Esophagus squamous epithelium (tissue), 5 donors: ENCODE measurements at places on chromosomes 1 and 21. TPM values are rescaled to one million over a fixed set of nuclear protein-coding genes. Genes with fewer than 3 reads are reported as not detected.

DNA sequence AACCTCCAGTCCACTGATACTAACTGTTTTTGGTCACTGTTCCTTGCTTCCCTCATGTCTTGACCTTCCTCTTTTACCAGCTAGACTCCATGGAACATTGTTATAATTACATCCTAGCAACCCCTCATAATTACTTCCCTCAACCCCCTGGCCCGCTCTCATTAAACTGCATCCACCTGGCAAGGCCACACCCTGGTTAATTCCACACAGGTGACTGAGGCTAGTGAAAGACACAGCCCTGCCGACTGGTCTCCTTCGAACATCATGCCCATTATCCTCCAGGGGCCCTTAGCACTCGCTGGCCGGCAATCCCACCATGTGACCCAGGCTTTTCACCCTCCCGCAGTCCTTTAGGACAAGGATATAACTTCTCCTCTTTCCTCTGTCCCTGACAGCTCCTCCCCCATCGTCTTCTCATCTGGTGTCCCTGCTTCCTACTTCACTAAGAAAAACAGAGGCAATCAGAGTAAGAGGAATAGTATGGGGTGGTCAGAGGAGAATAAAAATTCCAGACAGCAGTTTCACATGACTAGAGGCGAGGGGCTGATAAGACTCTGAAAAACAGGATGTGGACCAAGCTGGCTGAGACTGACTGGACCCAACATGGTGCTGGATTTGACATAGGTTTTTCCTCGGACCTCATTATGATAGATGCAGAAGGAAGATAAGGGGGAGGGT is 8.8 kb upstream of the TENT5B start:
- no peak for DNase-seq

GRCh38 chr1:15188130-15188524 is 34.6 kb downstream of the TMEM51 start:
- DNase-seq: no peak

- DNase-seq: no peak
These were observed 75.3 kb upstream of the RALGPS2 start for GRCh38 chr1:178649582-178650350.

DNA sequence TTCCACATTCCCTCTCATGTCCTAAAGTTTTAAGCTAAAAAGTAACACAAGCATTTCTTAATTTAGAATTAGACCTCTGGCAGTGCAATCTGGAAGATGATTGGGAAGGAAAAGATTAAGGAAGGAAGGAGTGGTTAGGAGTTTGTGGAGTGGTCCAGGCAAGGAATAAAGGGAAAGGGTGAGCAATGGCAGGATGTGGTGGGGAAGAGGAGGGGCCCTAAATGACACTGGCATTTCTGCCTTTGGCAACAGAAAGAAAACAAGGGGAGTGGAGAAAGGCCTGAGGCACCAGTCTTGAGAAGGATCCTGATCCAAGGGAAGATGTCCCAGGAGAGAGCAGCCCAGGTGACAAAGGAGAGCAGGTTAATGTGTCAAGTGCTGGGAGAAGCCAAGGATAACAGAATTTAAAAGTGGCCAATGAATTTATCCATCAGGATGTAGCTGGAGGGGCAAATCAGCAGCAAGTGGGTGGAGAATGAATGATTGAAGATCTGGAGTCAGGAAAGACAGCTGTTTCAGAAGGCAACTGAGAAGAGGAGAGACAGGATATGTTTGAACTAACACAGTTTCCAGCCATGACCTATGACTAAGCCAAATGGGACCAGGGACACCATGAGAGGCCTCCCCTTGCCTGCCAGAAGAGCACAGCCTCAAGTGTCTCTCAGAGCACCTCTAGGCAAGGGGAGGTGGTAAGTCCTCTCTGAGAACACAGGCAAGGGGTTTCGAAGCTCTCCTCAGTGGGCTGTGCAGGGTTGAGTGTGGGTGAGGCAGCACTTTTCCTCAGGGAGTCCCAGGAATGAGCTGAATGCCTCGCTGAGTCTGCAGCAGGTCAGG is 20.9 kb upstream of the LY9 start:
- DNase-seq: no peak

DNA sequence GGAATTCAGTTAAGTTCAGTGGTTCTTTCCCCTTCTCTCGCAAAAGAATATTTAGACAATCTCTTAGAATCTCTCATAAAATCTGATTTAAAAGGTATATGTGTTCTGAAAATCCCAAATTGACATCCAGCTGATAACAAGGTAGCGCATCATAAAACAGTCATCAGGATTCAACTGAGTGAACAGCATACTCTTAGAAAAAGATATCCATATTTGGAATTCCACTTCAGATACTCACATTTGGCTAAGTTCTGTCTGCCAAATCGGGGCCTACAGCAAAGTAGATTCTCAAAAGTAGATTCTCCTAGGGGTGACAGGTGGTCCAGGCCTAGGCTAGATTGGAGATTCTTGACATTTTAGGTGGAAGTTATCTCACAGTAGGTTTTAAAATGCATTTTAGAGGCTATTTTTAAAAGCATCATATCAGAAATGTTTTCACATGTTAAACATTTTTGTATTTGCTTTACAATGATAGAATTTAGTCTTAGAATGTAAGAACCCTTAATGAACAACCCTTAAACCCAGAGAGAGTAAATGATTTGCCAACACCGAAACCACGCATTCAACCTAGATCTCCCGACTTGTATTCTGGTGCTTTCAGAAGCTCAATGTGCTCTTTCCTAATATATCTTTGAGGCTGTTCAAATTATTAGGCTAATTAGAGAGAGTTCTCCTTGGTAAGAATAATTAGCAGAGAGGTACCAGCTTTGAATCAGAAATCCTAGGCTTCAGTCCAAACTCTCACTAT is 318.9 kb downstream of the LMO4 start:
- no peak for DNase-seq

GRCh38 chr1:48223366-48224240 is 1.1 kb downstream of the SLC5A9 start:
- no peak for DNase-seq

ARHGAP30 gene
- total RNA-seq: 10.0 TPM

GRCh38 chr1:110152133-110152785 is 2.0 kb downstream of the SLC6A17 start:
- DNase-seq: no peak

LAMC1 gene
- 49.2 TPM for total RNA-seq

DNA sequence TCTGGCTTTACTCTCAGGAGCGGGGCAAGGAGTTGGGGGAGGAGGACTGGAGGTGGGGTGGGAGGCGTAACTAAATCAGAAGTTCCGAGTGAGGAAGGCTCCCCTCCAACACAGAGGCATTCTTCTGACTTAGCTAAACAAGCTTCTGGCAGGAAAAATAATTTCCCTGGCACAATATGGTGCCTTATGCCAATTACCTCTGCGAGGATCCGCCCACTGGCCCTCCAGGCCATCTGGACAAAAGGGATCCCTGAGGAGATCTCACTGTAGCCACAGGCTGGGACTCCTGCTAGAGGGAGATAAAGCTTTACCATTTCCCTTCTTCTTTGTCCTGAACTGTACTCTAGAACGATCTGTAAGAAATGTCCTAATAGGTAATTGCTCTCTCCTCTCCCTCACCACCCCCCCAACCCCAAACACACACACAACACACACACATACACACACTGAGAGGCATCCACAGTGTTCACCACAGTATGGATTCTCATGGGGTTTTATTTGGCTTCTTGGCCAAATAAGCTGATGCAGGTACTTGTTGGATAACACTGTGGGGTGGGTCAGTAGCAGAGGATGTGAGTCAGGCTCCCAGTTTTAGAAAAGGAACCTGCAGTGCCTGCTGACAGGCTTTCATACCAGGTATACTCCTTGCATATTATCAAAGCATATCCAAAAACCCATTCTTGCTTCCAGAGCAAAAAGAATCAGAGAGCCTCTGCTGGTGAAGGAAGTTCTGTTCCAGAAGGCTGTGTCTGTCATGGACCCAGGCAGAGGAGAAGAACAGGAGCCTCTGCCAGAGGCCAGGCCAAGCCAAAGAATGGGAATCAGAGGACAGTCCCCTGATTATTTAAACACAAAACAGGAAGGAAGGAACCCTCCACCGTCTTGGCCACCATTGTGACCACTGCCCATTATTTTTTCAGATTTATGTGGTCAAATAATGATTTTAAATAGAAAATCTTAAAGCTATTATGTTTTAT is 169.1 kb downstream of the C1orf21 start:
- no peak for DNase-seq

DNA sequence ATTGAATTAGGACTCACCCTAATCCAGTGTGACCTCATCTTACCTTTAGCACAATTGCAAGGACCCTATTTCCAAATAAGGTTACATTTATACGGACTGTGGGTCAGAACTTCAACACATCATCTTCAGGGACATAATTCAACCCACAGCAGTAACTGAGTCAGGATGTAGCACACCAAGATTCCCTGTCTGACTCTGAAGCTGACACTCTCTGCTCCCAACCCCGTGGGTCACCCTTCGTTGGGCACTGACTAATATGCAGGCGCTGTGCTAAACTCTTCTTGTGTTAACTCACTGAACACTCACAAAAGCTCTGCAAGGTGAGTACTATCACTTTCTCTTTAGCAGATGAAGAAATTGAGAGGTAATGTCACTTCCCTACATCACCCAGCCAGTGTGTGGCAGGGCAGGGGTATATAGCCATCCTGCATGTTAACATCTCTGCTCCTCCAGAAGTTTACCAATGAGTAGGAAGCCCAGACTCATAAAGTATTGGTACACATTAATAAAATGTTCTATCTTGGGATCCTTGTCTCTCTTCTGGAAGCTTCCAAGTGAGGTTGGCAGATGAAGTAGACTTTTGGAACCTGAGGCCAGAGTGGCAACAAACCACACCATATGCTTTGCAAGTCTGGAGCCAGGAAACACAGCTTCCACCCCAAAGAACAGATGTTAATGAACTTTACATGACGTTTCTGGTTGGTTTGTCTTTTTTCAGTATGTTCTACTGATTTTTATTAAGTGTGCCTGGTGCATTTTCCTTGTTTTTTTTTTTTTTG is 139.2 kb upstream of the KLHDC7A start:
- DNase-seq: no peak

FCRL4 gene
- not detected for total RNA-seq

GRCh38 chr1:15154480-15155036 is 1.0 kb downstream of the TMEM51 start:
- no peak for DNase-seq

- DNase-seq: no peak
These were observed 12.6 kb downstream of the NPL start for GRCh38 chr1:182802006-182802803.

DMBX1 gene
- not detected for total RNA-seq

CCDC27 gene
- total RNA-seq: not detected

- DNase-seq: no peak
These were observed 2.6 kb upstream of the SPRR1A start for GRCh38 chr1:152981146-152981871.

DNA sequence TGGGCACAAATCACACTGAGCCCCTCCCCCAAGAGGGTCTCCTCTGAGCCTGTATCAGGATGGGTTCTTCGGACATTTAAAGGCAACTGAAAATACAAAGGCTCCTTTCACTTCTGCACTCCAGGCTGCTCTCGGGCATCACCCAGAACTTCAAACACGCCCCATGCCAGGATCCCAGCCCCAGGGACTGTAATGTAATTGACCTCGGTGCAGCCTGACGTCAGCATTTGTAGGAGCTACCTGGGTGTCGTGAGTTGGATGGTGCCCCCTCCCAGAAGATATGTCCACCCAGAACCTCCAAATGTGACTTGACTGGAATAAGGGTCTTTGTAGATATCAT is 95.2 kb downstream of the PSMG1 start:
- DNase-seq: no peak

DNA sequence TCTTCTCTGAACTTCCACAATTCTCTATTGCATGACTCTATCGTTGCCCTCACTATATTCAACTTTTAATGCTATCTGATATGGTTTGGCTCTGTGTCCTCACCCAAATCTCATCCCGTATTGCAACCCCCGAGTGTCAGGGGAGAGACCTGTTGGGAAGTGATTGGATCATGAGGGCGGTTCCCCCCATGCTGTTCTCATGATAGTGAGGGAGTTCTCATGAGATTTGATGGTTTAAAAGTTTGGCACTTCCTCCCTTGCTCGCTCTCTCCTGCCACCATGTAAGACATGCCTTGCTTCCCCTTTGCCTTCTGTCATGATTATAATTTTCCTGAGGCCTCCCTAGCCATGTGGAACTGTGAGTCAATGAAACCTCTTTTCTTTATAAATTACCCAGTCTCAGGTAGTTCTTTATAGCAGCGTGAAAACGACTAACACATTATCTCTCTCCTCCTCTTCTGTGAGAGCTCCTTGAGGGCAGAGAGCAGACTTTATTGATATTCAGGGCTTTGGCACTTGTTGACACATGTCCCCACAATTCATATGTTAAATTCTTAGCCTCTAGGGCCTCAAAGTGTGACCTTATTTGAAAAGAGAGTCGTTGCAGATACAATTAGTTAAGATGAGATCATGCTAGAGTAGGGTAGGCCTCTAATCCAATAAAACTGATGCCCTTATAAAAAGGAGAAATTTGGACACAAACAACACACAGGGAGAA is 52.1 kb downstream of the ADCY10 start:
- no peak for DNase-seq

CDC42BPA gene
- 4.3 TPM for total RNA-seq

DNA sequence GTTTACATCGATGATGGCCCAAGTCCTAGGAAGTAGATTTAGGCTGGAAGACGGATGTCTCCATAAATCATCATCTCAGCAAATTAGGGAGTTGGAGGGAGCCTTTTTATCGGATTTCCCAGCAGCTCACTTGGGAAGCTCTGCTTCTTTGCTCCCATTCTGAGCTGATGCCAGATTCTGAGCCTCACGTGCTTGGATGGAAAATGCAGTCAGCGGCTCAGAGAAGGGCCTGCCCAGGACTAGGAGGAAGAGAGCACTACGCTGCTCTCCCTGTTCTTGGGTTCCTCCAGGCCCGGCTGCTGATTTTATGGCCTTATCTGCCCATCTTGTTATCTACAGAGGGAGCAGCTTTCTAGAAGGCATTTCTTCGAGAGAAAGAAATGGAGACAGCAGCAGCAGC is 42.0 kb downstream of the UBIAD1 start:
- no peak for DNase-seq

- DNase-seq: no peak
These were observed 9.8 kb upstream of the OLFML2B start for GRCh38 chr1:162033428-162033827.

DNA sequence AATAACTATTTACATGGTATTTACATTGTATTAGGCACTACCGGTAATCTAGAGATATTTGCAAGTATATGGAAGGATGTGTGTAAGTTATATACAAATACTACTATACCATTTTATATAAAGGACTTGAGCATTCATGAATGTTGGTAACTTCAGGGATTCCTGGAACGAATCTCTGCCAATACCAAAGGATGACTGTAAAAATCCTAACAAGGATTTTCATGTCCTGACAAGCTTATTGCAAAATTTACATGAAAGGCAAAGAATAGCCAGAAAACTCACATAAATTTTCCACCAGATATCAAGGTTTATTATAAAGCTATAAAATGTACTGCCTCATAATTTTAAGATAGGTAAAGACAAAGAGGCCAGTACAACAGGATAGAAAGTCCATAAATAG is 325.2 kb upstream of the NRIP1 start:
- DNase-seq: no peak

FCRL5 gene
- 0.38 TPM for total RNA-seq
